Progenitor cell of endocrine pancreas (in vitro differentiated cells): ENCODE measurements at places on chromosomes 12 and 14. TPM values are rescaled to one million over a fixed set of nuclear protein-coding genes. Genes with fewer than 3 reads are reported as not detected.

- no peaks in the 10 kb centered on the region for H3K36me3 ChIP-seq
- peaks cover 5% of the 10 kb centered on the region for H3K4me1 ChIP-seq
- H3K27me3 ChIP-seq = no peaks in the 10 kb centered on the region
- H3K27ac ChIP-seq = no peak overlapping the region
Observed at GRCh38 chr12:65670775-65671174, 153.5 kb upstream of the HMGA2 start.

DNA sequence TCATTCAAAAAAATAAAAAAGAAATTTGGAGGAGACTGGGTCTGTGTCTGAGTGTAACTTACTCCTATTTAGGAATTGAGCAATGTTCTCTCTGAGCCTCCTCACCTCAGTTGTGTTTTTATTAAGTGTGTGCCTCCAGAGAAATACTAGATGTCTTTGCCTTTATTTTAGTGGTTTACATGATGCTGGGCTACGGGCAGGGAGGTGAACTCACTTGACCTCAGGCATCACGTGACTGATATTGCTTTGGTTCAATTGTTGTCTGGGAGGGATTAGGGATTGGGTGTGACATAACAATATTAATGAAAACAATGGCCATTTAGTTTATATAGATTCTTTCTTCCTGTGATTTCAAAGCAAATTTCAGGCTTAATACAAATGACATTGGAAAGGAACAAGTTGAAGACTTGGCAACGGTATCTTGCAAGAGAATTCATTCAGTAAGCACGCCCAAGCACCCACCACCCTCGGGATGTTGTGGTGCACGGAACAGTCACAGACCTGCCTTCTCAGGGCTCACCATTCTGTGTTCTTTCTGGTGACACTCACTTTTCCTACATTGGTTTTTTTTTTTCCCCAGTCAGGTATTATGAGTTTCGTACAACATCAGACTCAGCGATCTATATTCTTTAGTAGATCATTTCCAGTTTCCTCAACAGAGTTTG, 77.5 kb downstream of the BMP4 start:
- H3K4me3 ChIP-seq = no peak overlapping the region
- peaks cover 13% of the 10 kb centered on the region for H3K4me1 ChIP-seq
- H3K27me3 ChIP-seq = no peaks in the 10 kb centered on the region
- no peak for DNase-seq
- H3K36me3 ChIP-seq = peaks cover 2% of the 10 kb centered on the region

The CELA1 gene
- total RNA-seq = not detected in 2 replicates

DNA sequence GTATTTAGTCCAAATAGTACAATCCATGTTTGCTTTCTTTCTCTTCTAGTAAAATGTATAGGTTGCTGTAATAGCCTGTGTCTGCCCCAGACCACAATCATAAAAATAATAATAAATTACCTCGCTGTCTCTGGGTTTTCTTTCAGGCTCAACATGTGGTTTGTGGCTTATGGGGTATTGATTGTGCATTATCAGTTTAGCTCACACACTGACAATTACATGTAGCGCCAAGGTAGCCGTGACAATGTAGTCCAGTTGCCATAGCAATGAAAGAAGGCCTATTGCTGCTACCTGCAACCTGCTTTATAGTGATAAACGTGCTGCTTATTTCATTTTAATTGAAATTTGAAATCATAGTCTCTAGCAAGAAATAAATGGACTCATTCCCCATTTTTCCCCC, 1009.8 kb downstream of the NRXN3 start:
- DNase-seq = no peak
- H3K27ac ChIP-seq = no peak overlapping the region
- H3K36me3 ChIP-seq = no peaks in the 10 kb centered on the region
- no peak overlapping the region for H3K4me3 ChIP-seq
- H3K27me3 ChIP-seq = no peaks in the 10 kb centered on the region
- no peaks in the 10 kb centered on the region for H3K4me1 ChIP-seq

DNA sequence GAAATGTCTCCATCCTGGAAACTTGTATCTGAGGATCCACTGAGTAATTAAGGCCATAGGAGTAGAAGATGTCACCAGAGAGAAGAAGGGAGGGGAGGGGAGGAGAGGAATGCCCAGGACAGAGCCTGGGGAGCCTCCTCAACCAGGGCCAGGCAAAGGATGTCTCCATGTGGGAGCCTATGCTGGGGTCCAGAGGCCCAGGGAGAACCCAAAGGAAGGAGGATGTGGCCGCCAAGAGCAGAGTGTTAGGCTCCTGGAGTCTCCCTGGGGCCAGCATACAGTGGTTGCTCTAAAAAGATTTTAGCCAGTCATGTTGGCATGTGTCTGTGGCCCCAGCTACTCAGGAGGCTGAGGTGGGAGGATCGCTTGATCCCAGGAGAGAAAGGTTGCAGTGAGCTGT, 92.6 kb downstream of the DICER1 start:
- no peaks in the 10 kb centered on the region for H3K36me3 ChIP-seq
- H3K4me3 ChIP-seq = no peak overlapping the region
- DNase-seq = no peak
- H3K27me3 ChIP-seq = peaks cover 5% of the 10 kb centered on the region
- H3K4me1 ChIP-seq = no peaks in the 10 kb centered on the region
- no peak overlapping the region for H3K27ac ChIP-seq

DNA sequence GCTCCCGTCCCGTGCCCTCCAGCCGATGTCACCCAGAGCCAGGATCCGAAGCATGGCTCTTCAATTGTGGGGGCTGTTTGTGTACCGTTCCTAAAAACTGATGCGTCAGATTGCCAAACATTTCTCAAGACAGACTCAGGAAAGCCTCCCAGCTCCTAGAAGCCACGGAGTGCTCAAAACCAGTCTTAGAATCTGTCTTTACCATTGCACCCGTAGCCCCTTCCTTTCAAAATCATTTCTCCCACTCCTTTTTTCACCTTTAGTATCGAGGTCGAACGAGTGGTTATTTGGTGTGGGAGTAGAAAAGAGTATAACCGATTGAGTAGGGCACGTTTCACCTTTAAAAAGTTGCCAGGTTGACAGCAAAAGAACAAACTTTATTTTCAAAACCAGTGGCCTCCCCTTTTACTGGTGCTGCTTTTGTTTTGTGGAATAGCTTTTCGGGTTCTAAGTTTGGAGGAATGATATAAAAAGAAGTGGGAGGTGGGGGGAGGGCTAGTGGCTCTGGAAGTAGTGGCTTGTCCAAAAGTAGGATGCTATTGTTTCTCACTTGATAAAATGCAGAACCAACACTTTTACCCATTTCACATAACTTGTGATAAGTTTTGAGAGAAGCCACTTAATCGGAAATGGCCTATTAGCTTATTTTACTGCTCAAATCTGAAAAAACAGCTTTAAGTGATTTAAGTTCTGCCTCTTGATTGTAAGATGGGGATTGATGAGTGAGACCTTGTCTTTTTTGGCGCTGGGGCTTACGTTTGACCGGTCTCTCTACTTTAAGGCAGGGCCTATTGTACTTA, 803 bp downstream of the STK38L start:
- peak overlapping the region; percentile 98 for H3K27ac ChIP-seq
- peak overlapping the region; percentile 99 for H3K4me3 ChIP-seq
- no peaks in the 10 kb centered on the region for H3K27me3 ChIP-seq
- H3K4me1 ChIP-seq = peaks cover 33% of the 10 kb centered on the region
- peaks cover 8% of the 10 kb centered on the region for H3K36me3 ChIP-seq

The OS9 gene
- 197 and 204 TPM in 2 replicates for total RNA-seq

- H3K4me1 ChIP-seq = no peaks in the 10 kb centered on the region
- H3K4me3 ChIP-seq = no peak overlapping the region
- DNase-seq = no peak
- peaks cover 11% of the 10 kb centered on the region for H3K27me3 ChIP-seq
- peaks cover 2% of the 10 kb centered on the region for H3K36me3 ChIP-seq
Observed at GRCh38 chr14:101774006-101774795, 12.7 kb downstream of the PPP2R5C start.

DNA sequence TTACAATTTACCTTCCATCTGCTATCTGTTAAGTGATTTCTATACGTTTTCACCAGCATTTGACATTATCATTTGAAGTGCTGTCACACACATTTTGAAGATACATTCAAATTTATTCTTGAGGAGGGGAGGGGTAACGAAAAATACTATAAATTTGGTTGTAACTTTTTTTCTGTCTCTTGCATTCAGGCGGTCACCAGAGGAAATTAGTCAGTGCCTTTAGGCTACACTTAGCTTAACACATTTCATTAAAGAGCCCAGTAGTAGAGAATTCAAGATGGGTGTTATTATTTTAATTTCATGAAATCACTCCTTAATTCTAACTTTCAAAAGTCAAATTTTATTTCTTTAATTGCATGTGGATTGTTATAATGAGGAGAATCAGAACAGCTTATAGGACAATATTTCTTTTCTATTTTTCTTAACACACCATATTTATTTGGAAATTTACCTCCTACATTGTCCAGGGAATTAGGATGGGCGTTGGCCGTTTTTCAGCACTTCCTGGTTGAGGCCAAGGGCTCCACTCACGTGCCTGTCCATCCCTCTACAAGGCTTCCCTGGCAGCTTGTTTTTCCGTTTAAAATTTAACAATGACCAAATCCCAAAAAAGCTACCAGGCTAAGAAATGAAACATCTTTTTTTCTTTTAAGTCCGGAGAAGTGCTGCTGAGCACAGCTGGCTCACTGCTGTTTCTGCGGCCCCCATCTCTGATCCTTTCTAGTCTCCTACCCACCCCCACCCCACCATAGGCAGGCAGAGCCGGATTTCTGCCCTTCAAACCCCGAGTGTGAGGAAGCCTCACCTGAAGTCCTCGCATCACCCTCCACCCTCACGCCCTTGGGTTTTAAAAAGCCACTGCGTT, 1.1 kb upstream of the FAR2 start:
- no peaks in the 10 kb centered on the region for H3K36me3 ChIP-seq
- peak overlapping the region; percentile 80 for H3K4me3 ChIP-seq
- H3K27me3 ChIP-seq = peaks cover 45% of the 10 kb centered on the region

- H3K36me3 ChIP-seq = no peaks in the 10 kb centered on the region
- no peak overlapping the region for H3K27ac ChIP-seq
- no peaks in the 10 kb centered on the region for H3K4me1 ChIP-seq
- H3K4me3 ChIP-seq = no peak overlapping the region
Observed at GRCh38 chr12:117583677-117584225, 222.3 kb upstream of the NOS1 start.

DNA sequence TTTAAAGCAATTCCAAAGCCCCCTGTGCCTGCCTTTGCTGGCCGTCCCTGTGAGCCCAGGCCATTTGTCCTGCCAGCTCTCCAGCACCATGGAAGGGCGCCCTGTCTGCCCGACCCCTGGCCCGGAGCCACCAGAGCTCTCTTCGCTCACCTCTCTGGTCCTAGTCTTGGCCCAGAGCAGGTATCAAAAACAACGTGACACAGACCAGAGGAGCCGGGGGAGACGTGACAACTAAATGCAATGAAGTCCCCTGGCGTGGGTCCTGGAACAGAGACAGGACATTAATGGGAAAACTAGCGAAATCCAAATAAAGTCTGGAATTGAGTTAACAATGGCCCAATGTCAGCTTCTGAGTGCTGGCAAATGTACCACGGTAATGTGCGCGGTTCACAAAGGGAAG, 83.2 kb upstream of the DIO3 start:
- no peak for DNase-seq
- H3K4me3 ChIP-seq = no peak overlapping the region
- H3K4me1 ChIP-seq = peaks cover 36% of the 10 kb centered on the region
- no peaks in the 10 kb centered on the region for H3K27me3 ChIP-seq
- H3K27ac ChIP-seq = no peak overlapping the region

GRCh38 chr14:51398898-51399297, 158.9 kb downstream of the TMX1 start:
- H3K4me1 ChIP-seq = peaks cover 36% of the 10 kb centered on the region
- H3K27me3 ChIP-seq = no peaks in the 10 kb centered on the region
- no peak for DNase-seq
- peak overlapping the region; percentile 0 for H3K27ac ChIP-seq
- no peak overlapping the region for H3K4me3 ChIP-seq
- H3K36me3 ChIP-seq = no peaks in the 10 kb centered on the region

GRCh38 chr12:45615268-45615667, 114.2 kb upstream of the ARID2 start:
- H3K36me3 ChIP-seq = no peaks in the 10 kb centered on the region
- peak overlapping the region; percentile 10 for H3K27ac ChIP-seq
- no peaks in the 10 kb centered on the region for H3K27me3 ChIP-seq
- no peak for DNase-seq

The GLIPR1L1 gene
- total RNA-seq = not detected in 2 replicates

- H3K27ac ChIP-seq = no peak overlapping the region
- no peak overlapping the region for H3K4me3 ChIP-seq
- peaks cover 1% of the 10 kb centered on the region for H3K36me3 ChIP-seq
- no peaks in the 10 kb centered on the region for H3K27me3 ChIP-seq
- DNase-seq = no peak
Observed at GRCh38 chr12:97293541-97293940, 169.1 kb upstream of the RMST start.

The NRL gene
- 2.3 and 2.8 TPM in 2 replicates for total RNA-seq

The PRKD1 gene
- total RNA-seq = 23.6 and 29.9 TPM in 2 replicates
